Lung microvascular endothelial cell (primary cell): ENCODE measurements at places on chromosomes 3 and 15. TPM values are rescaled to one million over a fixed set of nuclear protein-coding genes. Genes with fewer than 3 reads are reported as not detected.

DNA sequence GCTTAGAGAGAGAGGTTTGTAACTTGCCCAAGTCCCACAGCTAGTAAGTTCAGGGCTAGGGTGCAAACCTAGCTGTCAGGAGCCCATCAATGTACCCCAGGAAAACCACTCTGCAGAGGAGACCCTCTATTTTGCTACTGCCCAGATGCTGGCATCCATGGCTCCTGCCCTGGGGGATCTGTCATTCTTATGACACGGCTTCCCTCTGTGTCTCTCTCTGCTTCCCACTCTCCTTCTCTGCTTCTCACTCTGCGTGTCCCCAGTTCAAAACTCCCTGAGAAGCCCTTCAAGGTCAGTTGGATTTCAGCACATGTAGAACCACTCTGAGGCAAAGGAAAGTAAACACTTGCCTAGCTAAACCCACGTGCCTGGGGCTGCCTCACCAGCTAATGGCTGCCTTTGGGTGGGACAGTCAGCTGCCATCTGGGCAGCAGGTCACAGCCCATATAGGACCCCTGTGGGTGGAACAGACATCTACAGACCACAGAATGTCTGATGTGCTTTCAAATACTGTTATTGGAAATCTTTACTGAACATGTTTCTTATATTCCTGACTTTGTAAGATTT lies 29.4 kb upstream of the SLCO2A1 start:
- DNase-seq: no peak

- DNase-seq: no peak
Measured at GRCh38 chr3:150218236-150218635, 189.9 kb upstream of the TSC22D2 start.

IL17RD gene
- total RNA-seq: 0.20 and 0.65 TPM in 2 replicates

DNA sequence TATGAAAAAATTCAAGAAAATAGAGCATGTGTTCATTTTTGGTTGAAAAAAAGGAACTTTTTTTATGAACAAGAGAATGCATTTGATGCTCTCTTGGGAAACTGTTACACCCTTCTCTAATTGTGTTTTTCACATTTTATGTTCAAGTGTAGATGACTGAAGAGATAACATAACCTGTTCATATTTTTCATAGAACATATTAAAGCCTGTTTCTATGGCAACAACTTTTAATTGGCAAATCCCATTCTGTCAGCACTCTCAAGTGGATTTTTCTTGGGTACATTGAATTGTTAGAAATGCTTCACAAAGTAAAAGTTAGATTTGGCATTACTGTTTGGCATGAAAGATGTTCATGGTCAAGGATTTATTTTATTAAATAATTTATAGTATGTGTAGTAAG lies 117.5 kb downstream of the MBNL1 start:
- no peak for DNase-seq

KNL1 gene
- 2.0 and 7.6 TPM in 2 replicates for total RNA-seq

DNA sequence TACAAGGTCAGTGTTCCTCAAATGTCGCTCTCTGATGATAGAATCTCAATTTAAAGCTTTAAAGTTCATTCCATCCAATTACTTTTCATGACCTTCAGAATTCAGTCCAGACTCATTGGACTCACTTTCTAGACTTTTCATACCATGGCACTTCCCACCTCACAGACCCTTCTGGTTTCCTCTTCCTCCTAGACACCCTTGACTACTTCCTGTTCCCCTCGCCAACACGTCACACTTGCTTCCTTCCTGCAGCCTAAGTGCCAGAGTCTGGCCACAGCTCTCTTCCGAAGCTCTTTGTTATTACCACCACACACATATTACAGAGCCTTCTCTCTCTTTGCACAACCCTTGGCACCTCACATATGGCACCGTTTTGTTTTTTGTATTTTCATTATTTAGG lies 59.1 kb upstream of the UMPS start:
- peak; percentile 45 for DNase-seq

DNA sequence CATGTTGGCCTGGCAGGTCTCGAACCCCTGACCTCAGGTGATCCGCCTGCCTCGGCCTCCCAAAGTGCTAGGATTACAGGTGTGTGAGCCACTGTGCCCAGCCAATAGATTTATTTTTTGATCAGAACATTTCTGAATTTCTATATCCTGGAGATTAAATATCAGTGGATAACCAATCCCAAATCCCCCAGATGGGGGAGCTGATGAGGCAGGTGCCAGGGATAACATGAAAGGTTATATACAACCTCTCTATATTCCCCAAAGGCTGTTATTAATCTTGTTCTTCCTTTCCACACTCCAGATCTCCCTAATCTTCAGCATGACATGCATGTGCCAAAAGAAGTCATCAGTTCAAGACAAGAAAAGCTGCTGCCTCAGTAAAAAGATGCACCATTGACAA lies 112.3 kb downstream of the WDR76 start:
- peak; percentile 43 for DNase-seq

DNA sequence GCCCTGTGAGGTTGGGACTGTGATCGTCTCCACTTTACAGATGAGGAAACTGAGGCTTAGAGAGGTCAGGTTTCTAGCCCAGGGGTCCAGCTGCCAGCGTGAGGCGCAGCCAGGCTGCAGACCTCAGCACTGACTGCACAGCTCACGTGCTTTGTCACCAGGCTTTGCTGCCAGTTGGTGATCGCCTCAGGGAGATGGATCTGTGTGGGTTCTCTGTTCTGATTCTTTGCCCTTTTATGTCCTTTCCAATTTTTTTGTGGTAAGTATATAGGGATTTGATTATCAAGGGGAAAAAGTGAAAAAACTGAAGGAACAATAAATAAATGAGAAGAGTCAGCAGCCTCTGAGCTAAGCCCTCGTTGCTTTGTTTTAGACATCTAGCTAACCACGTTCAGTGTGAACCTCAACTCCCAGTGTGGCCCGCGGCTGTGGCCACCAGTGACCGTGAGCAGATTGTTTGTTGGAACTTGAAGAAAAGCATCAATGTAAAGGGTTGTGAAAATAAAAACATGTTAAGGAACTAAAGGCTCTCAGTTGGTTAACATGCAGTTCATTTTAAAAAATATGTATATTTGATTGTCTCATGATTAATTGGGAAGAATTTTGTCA lies 117.6 kb downstream of the PDE8A start:
- no peak for DNase-seq

IL12A gene
- total RNA-seq: under 0.01 and 0.44 TPM in 2 replicates
